Activated T-helper 1 cell treated with anti-CD3 and anti-CD28 coated beads, Interleukin-2, amount 50 U/mL, for 16 hours (primary cell): ENCODE measurements at places on chromosomes 3 and 15.

DNA sequence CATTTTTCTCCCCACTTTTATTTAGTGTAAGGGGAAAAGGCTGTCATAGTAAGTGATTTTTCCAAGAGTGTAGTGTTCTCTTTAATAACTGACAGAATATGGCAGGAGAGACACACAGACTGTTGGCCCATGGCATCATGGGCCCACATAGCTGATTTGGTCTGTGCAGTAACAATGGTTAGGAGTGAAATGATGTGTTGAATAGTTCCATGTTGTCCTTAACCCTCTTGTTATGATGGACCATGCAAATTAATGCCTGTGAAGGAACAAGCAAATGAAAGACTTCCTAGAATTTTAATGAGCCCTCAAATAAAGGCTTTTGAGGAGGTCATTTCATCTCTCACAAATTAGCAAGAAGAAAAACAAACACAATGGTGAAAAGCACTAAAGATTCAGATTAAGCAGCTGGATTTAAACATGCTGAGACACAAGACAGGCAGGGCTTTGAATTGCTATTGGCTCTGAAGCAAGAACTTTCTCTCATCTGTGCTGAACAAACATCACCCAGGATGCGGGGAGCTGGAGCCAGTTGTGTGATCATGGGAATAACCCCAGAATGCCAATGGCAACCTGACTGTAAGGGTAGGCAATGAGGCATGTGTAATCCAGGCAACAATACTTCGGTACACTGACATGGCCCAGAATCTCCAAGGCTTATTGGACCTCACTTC, 136.7 kb upstream of the VEPH1 start:
- DNase-seq, result no peak

DNA sequence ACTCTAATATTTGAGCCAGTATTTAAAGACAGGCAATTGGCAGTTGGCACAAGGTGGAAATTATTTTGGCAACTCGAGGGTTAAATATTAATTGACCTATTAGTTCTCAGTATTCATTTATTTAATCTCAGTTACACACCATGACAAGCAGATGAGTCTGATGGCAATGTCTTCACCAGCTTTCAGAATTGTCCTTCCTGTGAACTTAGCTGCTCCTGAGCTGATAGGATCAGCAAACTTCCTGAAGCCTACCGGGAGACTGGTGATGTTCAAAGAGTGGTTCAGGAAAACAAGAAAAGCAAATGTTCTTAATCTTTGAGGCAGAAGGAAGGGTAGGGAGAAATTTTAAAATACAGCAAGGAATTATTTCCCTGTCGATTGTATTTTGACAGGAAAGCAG, 522.2 kb downstream of the SOX2 start:
- no peak for DNase-seq

GRCh38 chr3:196604548-196604947, 34.9 kb upstream of the NRROS start:
- DNase-seq, result no peak

DNA sequence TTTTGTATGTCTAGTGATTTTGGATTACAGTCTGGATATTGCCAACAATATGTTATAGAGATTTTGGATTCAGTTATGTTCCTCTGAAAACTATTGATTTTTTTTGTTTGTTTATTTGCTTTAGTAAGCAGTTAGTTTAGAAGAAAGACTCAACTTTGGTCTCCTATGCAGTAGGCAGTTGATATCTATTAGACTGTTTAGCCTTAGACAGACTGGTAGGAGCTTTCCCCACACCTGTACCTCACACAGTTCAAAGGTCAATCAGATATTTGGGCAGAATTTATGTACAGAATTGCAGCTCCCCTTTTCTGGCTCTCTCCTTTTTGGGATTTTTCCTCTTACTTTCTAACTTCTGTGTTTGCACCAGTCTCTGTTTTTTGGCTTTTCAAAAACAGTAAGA, 42.3 kb downstream of the IL20RB start:
- no peak for DNase-seq

GRCh38 chr15:58318517-58318916, 113.3 kb upstream of the LIPC start:
- DNase-seq, result no peak

DNA sequence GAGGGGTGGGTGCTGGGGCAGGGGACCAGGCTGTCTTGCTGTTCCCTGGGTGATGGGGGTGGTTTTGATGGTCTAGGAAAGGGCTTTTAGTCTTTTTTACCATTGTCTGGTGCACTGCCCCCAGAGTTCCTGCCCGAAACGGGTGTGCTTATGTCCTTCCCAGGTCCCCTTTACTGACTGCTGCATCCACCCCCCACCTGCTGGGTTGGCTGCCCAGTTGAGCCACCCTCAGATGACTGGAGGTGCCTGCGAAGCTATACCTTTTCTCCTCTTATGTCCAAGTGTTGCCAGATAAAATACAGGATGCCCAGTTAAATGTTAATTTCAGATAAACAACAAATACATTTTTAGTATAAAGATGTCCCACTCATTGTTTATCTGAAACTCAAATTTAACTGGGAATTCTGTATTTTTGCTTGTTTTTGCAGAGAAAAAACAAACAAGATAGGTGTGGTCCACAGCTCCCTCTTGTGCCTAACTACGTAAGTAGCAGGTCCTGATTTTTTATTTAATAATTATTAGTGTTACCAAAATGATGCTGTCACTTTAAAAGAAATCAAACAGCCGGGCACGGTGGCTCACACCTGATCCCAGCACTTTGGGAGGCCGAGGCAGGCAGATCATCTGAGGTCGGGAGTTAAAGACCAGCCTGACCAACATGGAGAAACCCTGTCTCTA, 6.1 kb upstream of the RPP14 start:
- no peak for DNase-seq

GRCh38 chr3:88248658-88249057, 98.9 kb downstream of the C3orf38 start:
- no peak for DNase-seq

GRCh38 chr15:88220443-88221335, 35.9 kb downstream of the NTRK3 start:
- DNase-seq, result no peak

DNA sequence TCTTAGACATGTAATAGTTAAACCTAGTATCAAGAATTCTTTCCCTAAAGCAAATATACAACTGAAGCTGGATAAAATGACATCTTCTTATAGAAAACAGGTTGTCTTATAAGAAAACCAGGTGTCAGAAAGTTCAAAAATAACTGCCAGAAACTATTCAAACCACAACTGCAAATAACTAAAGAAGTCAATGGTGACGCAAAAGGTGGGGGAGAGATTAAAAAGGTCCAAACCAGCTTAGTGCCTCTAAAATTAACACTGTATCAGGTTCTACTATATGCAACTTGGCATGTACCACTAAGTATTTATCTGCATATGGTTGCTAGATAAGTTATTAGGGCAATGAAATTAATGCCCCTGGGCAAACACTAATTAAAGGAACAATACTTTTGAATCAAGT, 136.8 kb downstream of the TBL1XR1 start:
- DNase-seq, result no peak

GRCh38 chr3:174110761-174111160, 713.2 kb downstream of the NLGN1 start:
- no peak for DNase-seq

- DNase-seq, result no peak
Measured at GRCh38 chr3:29427266-29428103, 146.6 kb downstream of the RBMS3 start.

DNA sequence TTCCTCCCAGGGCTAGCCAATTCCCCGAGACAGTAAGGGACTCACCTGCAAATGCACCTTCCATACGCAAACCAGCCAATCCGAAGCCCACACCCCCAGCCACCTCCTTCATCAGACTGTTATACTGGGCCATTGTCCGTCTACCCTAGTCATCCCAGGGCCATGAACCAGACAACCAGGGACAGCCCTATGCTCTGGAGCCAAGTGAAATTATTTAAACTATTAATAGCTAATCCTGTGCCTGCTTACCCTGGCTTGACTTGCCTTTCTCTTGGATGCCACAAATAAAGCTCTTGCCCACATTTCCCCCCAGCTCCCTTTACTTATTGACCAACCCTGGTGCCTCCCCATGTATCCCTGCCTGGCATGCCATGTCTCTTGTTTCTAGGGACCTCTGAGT, 4.0 kb upstream of the CHRNB4 start:
- DNase-seq, result no peak

GRCh38 chr3:157660847-157661246, 157.6 kb upstream of the VEPH1 start:
- DNase-seq, result no peak

DNA sequence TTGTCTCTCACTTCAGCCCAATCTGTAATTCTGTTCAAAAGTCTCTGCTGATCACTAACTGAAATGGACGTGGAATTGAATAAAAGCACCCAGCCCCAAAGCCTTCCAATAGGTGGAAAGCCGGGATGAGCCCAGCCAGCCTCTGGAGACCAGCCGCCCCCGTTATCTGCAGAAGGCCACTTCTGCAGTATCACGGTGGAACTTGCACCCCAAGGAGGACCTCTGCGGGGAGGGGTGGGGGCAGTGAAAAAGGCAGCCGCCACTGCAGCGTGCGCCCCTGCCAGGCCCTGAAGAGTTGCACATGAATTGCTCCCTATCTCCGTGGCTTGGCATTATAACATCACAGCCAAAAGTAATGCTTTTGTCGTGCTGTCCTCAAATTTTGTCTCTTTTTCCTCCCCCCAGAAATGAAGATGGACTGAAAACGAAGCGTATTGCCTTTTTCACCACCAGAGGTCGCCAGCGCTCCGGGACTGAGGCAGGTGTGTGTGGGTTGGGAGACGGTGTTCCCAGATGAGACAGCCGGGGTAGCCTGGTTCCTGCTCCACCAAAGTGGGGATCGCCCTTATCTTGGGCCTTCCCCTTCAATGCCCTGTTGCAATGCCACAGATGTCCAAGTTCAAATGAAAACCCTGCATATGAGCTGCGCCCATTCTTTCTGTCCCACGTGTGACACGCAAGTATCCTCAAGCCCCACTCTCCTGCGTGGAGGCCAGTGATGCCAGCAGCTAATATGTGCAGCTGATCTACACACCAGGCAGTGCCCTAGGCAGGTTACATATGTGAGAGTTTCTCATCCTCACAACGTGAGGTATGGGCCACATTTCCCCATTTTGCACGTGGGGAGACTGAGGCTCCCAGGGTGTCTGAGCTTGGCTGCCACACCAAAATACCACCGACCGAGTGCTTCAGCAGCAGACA, 96.0 kb downstream of the LRRK1 start:
- DNase-seq, result peak; percentile 49

DNA sequence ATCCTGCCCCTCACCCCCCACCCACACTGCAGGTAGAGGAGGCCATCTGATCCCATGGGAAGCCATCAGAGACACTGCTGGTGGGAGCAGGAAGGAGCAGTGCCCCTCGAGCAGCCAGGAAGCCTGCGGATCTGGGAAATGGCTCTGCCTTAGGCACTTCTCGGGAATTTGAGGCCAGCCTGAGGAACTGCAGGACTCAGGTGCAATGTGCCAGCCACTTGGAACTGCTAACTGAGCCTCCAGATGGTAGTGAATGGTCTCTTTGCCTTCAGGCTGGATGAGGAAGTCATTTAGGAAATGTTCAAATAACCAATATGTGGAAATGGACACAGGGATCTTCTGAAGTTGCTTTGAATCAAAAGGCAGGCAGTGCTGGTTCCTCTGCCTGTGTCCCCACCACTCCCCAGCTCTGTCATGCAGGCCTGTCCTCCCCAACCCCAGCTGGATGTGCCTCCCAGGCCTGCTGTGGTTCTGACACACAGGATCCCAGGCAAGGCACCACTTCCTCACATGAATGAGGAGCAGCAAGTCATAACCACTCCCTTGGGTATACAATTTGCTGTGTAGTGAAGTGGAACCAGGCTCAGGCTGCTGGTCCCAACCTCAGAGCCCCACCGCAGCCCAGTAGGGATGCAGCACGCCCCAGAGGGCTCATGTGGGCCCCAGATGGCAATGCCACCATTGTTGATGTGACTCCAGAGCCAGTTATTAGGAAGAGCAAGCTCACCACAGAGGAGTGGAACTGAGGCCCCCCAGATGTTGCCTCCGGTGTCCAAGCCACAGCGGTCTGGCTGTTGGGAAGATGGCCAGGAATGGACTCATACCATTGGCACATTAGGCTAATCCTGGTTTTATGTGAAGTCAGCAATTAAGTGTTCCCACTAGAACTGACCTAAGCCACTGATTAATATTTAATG, 46.5 kb upstream of the LIMD1 start:
- no peak for DNase-seq

DNA sequence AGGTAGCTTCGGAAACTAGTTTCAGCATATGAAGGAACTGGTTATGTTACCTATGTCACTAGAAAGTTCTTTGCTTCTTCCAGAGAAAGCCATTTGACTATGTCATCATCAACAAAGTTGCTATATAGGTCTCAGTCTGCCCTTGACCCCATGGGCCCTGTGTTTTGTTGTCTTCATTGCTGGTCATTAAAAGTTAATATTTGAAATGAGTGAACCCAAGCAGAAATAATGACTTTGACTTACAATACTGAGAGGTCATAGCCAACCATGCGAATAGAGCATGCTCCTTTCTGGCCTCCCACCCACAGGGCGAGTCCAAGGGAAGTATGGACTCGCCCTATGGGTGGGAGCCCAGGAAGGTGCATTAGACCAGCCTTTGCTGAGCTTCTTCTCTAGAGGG, 40.9 kb downstream of the APH1B start:
- no peak for DNase-seq

DNA sequence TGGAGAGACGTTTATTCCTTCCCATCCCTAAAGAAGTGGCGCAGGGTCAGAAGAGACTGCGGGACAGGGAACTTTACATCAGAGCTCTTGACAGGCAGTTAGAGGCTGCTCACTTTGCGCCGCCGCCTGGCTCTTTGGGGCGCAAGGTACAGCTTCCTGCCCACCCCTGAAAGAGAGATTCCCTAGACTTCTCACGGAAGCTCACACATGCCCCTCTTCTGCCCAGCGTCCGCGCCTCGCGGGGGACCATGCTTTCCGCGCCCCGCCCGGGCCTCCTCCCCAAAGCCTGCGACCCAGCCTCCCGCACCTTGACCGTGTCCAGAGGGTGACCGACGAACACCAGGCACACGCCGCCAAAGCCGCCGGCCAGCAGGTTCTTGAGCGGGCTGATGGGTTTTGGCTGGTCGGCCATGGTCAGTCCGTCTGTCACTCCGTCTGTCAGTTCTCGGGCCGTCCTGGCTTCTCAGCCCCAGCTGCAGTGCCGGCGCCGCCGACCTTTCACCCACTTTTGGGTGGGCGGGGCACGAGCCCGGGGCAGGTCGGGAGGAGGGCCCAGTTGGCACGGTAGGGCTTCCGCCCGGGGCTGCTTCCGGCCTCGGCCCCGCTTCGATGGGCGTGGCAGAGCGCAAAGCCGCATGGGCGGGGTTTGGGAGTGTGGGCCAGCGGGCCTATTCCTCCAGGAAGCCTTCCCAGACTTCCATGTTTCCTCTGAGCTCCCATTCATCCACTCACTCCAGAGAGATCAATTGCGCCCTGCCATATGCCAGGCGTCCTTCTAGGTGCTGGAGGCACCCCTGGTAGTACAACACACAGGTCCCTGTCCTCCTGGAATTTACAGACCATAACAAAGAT, at the start of gene SLC25A20:
Gene SLC25A20, minus strand, starts transcription at position 500 of the 852 bp plus-strand sequence. Its CDS starts 88 bp downstream, at position 412.
- DNase-seq, result peak; percentile 80

- DNase-seq, result no peak
Measured at GRCh38 chr3:189739378-189739777, 108.2 kb downstream of the TP63 start.

GRCh38 chr15:73049564-73050215, 2.6 kb upstream of the NEO1 start:
- no peak for DNase-seq

- DNase-seq, result peak; percentile 51
Measured at GRCh38 chr3:46946856-46947545, 29.5 kb downstream of the CCDC12 start.
